Activated CD4-positive, CD25-positive, alpha-beta regulatory T cell treated with anti-CD3 and anti-CD28 coated beads, Interleukin-2, amount 50 U/mL, for 24 hours (primary cell): ENCODE measurements at places on chromosomes 4 and X.

DNA sequence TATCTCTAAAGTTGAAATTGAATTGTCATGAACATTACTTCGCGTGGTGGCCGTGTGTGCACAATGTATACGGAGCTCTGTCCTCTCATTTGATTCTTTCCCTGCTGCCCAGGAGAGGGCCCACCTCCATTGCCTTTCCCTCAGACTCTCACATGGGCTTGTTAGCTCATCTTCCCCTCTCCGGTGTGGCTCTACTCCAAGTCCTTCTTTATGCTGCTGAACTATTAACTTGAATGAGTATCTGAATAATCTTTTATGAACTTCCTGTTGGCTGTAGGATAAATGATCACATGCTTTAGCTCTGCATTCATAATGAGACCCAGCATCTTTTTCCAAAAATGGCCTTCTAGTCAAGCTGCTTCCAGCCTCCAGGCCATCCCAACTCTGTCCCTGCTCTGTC, 68.8 kb upstream of the CLNK start:
- ATAC-seq, result no peak

DNA sequence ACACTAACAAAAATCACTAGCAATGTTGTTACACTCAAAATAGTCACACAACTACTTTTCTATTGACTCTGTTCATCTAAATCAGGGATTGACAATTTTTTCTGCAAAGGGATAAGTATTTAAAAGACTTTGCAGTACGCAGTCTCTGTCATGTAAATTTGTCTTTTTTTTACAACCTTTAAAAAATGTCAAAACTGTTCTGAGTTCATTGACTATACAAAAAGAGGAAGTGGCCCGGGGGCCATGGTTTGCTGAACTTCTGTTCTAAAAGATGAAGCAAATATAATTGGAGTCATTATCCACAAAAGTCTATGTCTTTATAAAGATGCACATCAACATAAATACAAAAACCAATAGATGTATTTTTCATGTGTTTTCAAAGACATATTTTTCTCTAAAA, 1310.3 kb downstream of the RPA4 start:
- ATAC-seq, result no peak

- ATAC-seq, result no peak
Observed at GRCh38 chrX:105098812-105099211, 121.7 kb downstream of the TEX13A start.

DNA sequence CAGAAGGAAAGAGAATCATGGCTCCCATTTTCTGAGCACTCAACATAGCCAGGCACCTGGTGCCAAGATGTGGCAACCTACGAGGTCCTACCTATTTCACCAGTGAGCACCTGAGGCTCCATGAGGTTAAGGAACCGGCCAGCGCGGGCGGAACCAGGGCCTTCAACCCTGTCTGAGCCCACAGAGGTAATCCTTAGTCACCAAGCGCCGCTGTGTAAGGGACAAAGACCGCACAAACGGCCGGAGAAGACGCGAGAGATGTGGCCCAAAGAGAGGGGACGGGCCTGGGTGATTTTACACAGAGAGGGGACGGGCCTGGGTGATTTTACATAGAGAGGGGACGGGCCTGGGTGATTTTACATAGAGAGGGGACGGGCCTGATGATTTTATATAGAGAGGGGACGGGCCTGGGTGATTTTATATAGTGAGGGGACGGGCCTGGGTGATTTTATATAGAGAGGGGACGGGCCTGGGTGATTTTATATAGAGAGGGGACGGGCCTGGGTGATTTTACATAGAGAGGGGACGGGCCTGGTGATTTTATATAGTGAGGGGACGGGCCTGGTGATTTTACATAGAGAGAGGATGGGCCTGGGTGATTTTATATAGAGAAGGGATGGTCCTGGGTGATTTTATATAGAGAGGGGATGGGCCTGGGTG, 114.2 kb downstream of the SMIM20 start:
- no peak for ATAC-seq

DNA sequence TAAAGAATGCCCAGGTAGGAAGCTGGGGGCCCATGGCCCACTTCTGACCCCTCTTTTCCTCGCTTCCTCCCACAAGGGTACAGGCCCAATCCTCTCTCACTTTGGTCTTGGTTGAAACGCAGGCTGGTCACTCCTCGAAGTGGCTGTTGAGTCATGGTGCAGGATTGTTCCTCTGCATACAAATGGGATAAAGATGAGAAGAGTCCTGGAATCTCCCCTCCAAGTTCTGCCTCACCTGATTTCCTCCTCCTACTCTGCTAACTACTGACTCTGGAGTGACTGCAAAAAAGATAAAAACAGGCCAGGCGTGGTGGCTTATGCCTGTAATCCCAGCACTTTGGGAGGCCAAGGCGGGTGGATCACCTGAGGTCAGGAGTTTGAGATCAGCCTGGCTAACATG, 1.7 kb downstream of the WDR45 start:
- ATAC-seq, result no peak

DNA sequence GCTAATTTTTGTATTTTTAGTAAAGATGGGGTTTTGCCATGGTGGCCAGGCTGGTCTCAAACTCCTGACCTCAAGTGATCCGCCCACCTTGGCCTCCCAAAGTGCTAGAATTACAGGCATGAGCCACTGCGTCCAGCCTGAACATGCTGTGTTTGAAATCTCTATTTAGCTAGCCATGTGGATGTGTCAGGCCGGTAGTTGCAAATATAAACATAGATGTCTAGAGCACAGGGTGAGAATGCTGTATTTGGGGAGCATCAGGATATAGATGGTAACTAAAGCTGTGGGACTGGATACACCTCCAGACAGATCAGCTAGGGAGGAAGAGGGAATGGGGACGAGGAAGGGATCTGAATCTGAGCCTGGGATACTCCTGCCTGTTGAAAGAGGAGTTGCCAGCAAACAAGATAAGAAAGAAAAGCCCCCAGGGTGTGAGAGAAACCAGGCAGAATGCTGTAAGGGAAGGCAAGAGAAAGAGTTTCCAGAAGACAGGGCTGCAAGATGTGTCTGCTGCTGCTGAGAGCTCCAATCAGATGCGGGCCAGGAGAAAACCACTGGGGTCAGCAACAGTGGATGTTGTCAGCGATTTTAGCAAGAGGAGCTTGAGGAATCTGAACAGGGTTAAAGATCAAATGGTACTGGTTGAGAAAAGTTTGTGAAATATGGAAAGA, 177.4 kb downstream of the PALLD start:
- ATAC-seq, result no peak

- ATAC-seq, result no peak
Observed at GRCh38 chrX:39377157-39377556, 575.9 kb downstream of the MID1IP1 start.

- no peak for ATAC-seq
Observed at GRCh38 chrX:33183361-33183760, 28.0 kb downstream of the DMD start.
